HS-5 (cell line): ENCODE measurements at places on chromosomes 4 and X.

DNA sequence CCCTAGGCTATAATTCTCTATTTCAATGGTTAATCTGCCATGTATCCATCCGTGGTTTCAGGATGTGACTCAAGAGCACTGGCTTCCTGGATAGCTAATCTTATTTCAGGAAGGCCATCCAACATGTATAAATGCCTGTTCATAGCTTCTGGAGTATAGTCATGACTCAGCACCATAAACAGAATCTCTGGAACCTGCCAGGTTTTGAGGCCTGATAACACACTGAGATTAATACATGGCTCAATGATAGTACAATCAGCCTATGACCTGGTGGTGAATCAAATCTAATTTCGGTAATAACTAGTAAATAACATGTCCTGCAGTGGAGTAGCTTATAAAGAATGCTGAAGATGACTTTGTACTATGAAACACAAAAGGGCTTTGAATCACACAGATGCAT lies 5.7 kb upstream of the IL13RA2 start:
- DNase-seq: peak; percentile 74

DNA sequence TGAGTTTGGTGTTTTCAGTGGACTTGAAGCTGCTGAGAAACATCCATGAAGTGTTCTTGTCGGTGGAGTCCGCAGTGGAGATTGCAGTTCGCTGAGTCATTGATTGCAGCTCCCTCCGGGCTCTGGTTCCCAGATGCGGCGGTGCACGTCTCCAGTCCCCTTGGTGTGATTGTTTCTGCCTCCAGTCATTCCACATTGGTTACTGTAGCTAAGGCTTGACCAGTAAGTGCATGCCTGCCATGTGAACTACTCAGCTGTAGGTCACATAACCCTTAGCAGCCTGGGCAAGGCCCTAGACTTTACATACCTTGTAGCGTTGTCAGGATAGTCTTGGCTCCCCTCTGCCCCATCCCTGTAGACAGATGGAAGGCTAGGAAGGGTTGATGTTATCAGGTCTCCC lies 53.8 kb upstream of the CLCN4 start:
- no peak for DNase-seq

DNA sequence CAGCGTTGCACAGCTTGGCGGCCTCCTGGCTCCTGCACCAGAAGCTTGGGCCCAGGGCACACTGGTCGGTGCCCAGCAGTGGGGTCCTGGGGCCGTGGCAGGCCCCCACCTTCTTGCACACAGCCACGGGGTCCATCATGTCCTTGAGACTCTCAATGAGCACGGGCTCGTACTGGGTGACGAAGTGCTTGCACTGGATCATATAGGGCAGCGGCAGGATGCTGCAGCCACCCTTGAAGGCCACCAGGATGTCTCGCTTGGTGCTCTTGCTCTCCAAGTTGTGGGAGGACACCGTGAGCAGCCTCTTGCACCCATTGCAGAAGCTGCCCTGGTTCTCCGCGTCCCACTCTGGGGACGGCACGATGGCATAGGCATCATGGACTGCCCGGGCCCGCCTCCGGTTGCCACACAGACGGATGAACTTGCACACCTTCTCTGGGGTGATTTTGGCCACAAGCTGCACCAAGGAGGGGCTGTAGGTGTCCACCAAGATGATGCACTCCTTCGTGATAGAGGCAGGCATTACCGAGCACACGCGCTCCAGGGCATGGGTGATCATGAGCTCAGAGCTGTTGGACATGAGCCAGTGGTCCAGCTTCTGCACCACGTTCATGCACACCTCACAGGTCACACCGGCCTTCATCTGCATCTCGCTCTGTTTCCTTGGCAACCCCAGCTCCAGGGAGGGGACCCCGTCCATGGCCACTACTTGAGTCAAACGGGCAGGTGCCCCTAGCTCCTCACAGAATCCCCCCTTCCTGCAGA lies 1.2 kb downstream of the PSAPL1 start:
- DNase-seq: no peak

DNA sequence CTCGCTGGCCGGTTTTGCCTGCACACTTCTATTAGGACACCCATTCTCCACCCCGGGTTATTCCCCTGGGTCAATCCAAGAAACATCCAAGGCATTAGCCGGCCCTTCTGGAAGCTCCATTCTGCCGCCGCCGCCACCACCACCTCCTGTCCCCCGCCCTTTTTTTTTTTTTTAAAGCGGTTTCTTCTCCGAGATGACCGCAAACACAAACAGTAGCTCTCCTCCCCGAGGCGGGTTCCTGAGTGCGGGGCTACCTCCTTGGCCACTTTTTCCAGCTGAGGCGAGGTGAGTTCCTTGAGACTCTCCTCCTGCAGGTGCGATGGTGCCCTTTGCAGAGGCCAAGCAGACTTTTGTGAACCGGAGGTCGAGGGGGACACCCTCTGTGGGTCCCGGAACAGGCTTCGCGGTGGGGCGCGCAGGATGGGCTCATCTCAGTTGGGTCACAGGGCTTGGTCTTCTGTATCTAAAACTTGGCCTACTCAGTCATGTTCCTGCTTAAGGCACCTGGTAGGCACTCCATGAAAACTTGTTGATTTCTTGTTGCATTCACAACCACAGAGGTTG lies 930 bp downstream of the NWD2 start:
- no peak for DNase-seq

DNA sequence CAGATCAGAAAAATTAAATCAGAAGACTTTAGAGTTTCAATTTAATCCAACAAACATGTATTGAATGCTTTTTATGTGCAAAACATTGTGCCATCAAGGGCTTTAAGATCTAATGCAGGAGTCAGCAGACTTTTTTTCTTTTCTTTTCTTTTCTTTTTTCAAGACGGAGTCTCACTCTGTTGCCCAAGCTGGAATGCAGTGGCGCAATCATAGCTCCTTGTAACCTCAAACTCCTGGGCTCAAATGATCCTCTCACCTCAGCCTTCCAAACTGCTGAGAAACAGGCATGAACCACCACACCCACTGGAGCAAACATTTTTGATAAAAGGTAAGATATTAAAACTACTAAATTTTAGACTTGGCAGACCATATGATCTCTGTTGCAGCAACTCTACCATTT lies 24.6 kb upstream of the LRBA start:
- DNase-seq: no peak

- no peak for DNase-seq
Measured at GRCh38 chr4:14348506-14348905, 653.8 kb upstream of the CPEB2 start.
